Stromal cell of bone marrow (primary cell): ENCODE measurements at places on chromosomes 16 and 17.

GRCh38 chr16:57844416-57845030 lies 42.2 kb upstream of the KIFC3 start:
- DNase-seq = no peak

- DNase-seq = no peak
Observed at GRCh38 chr17:49461580-49461979, 33.5 kb upstream of the NGFR start.

- DNase-seq = no peak
Observed at GRCh38 chr16:82504836-82505235, 121.9 kb upstream of the CDH13 start.

DNA sequence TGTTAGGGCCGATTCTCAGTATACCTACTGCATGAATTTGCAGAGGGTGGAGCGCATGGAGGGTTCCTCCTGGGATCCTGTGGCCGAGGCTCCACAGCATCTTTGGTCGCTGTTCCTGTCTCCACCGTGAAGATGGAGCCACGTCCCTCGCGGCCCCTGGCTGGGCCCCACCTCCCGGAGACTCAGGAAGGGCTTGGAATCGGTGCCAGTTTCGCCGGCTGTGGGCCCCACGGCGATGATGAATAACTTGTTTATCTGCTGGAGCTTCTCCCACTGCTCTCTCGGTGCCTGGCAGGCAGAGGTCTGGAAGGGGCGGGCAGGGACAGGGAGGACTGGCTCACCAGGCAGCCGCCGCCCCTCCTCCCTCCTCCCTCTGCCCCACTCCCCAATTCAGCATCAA lies 8.1 kb downstream of the SLC5A11 start:
- peak; percentile 2 for DNase-seq

- no peak for DNase-seq
Observed at GRCh38 chr17:81052199-81052997, 17.4 kb downstream of the BAIAP2 start.

- no peak for DNase-seq
Observed at GRCh38 chr16:50384500-50385135, 15.8 kb upstream of the BRD7 start.

DNA sequence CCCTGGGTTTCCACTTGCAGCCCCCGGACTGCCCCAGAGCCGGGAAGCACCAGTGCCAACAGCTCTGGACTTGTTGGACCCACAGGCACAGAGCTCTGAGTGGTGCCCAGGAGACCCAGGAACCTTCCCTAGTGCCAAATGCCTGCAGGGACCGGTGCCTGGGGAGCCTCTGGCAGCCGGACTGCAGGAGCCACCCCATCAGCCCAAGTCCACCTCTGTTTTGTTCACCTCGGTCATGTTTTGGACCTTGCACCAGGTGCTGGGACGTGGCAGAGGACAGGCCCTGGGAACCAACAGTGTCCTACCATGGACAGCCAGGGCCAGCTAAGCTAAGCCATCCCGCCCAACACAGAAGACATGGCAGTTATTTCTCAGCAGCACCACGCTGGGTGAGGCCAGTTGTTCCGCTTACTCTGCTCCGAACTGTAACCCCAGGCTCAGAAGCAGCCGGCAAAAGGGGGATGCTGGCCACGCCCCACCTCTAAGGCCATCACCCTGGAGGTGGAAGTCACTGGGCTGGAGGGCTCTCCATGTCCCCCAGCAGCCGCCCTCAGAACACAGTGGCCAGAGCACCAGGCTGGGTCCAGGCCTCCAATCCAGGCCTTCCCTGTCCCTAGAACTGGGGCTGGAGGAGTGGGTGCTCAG lies 79.8 kb downstream of the AMFR start:
- no peak for DNase-seq

GRCh38 chr17:55688057-55688456 lies 34.6 kb downstream of the TMEM100 start:
- no peak for DNase-seq

- no peak for DNase-seq
Observed at GRCh38 chr17:63489291-63489690, 12.4 kb downstream of the ACE start.

GRCh38 chr17:58156839-58157803 lies 8.9 kb downstream of the OR4D1 start:
- DNase-seq = no peak

DNA sequence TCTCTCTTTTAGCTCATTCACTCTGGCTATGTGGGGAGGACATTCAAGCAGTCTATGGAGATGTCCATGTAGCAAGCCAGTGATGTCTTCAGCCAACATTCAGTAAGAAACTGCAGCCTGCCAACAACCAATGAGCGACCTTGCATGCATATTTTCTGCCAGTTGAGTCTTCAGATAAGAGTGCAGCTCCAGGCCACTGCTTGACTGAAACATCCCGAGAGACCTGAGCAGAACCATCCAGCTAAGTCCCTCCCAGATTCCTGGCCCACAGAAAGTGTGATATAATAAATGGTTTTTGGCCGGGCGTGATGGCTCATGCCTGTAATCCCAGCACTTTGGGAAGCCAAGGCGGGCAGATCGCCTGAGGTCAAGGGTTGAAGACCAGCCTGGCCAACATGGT lies 10.5 kb upstream of the C17orf58 start:
- DNase-seq = no peak

DNA sequence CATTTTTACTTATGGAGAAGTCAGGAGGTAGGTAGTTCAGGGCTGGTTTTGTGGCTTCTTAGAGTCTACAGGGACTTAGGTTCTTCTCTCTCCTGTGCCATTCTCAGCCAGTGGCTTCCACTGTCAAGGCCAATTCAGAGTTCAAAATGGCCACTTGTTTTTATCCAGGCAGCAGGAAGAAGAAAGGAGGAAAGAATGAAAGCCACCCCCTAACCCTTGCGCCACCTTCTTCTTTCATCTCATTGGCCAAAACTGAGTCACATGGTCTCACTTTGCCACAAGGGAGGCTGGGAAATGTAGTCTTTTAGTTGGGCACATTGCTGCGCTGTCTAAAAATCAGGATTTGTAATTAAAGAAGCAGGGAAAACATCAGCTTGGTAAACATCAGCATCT lies 60.8 kb upstream of the MED9 start:
- DNase-seq = peak; percentile 68

- no peak for DNase-seq
Observed at GRCh38 chr16:30009990-30010843, 610 bp downstream of the DOC2A start.

DNA sequence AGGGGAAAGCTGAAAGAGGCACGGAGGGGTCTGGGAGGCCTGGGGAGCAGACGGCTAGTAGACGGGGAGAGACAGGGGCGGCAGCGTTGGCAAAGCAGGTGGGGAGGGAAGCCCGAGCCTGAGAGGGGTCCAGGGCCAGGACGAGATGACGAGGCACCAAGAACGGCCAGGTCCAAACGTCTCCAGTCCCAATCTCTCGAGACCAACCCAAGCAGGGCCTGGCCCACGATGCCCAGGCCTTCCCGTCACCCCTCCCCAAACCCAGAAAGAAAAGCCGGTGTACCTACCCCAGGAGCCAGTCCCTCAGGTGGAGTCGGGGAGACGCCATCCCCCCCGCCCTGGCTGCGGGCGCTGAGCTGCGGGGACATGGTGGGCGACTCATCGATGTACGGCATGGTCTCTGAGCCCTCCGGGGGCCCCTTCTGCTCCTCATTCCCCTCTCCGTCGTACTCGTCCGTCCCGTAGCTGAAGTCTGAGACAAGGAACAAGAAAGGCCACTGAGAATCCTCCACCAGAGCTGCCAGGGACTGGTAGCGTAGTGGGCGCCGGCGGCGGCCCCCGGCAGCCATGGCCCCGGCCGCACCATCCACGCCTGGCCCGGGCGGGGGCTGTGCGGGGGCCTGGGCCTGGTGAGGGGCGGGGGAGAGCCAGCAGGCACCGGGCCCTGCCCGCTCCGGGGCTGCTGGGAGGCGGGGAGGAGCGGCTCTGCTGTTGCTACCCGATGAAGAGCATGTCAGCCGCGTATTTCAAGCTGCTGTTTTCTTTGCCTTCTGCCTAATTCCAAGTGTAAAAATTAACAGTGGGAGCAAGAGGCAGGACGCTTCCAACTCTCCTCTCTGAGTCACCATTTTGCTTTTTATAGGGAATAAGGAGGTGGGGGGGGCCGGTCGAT lies 54.6 kb downstream of the ABR start:
- no peak for DNase-seq

- DNase-seq = no peak
Observed at GRCh38 chr17:73371836-73372235, 60.0 kb upstream of the CDC42EP4 start.

- DNase-seq = peak; percentile 54
Observed at GRCh38 chr16:70433458-70434103, 5.3 kb downstream of the ST3GAL2 start.

- no peak for DNase-seq
Observed at GRCh38 chr16:59170099-59170712, 436.1 kb upstream of the GOT2 start.

- peak; percentile 18 for DNase-seq
Observed at GRCh38 chr16:24689128-24689527, 40.3 kb upstream of the TNRC6A start.

DNA sequence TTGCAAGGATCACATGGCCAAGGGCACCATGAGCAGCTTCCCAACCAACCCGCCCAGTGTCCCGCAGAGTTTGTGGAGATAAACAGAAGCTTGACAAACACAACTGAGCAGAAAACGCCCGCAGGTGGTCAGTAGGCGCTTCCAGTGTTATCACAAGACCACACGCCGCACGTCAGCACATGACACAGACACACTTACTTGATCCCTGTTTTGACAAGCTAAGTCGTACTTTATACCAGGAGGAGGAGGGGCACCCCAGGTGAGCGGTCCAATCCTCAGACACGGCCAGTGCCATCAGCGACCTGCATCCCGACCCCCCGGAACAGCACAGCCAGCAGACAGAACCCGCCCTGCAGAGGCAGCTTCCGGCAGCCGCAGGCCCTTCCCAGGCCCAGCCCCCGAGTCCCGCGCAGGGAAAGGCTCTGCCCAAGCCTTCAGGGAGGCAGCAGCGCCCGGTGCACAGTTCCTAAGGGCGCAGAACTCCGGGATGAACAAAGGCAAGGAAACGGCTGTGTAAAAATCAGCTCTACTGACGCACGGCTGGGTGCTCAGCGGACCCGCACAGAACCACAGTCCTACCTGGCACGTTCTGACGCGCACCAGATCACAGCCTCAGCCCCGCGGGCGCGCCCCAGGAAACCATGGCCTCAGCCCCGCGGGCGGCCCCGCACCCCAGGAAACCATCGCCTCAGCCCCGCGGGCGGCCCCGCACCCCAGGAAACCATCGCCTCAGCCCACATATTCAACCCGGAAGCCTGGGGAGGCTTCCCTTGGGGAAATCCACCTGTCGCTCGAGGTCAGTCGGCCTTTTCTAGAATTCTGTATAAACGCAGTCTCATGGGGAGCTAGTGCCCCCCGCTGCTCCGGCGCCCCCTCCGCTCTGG lies 27.8 kb downstream of the AXIN1 start:
- DNase-seq = no peak

DNA sequence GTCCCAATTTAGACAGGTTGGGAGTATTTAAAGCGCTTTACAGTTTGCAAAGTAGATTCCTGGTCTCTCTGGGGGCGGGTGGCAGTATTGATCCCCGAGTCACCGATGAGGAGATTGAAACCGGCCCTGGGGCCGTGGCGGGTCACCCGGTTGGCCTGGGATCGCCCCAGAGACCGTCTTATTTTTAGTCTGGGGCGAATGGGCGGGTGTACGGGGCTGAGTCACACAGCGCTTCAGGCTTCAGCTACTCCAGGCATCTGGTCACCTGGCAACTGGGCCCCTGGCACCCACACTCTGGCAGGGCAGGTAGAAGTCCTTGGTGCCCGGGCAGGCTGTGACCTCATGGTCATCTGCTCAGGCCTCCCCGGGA lies 669 bp downstream of the MIEF2 start:
- peak; percentile 18 for DNase-seq

- DNase-seq = no peak
Observed at GRCh38 chr17:41505809-41506767, 676 bp upstream of the KRT13 start.

DNA sequence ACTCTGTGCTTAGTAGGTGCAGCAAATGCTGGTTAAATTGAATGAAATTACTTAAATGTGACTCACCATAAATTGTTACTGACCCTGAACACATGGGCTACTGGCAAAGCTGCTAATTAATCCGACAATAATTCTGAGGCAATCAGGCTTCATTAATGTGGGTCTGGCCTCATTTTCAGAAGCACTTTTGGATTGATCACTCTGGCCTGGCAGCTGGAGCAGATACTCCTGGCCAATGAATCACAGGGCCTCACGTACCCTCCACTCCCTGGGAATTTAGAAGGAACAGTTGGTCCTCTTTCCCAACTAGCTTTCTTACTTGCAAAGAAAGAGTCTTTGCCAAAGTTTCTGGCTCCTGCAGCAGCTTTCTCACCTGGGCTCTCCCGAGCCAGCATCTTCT lies 162.0 kb upstream of the ZKSCAN2 start:
- DNase-seq = no peak

DNA sequence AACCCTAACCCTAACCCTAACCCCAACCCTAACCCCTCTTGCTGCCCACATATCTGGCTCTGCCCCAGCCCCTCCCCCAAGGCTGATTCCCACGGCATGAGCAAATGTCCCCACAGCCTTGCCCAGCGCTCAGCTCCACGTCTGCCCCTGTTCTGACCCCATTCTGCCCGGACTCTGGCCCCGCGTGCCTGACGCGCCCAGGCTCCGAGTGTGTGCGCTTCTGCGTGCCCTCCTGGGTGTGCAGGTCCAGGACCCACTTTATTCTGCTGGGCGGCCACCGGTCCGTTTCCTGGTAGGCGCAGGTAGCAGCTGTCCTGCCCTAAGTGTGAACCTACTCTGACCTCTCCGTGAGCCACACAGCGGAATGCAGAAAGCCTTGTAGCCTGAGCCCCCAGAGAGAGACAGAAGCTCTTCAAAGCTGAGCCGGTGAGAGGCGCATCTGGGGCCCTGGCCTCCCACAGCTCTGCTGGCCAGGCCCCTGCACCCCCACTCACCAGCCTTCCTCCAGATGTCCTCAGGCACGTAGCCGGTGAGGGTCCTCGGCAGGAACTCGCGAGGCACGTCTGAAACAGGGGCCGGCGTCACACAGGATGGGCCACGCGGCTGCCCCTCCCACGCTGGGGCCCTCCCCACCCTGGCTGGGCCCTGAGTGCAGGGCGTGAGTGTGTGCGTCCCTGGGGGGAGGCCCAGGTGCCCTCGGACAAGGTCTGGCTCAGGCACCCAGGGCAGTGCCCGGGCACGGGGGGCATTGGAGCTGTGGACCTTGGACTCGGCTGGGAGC lies 14.0 kb upstream of the PABPN1L start:
- DNase-seq = no peak

DNA sequence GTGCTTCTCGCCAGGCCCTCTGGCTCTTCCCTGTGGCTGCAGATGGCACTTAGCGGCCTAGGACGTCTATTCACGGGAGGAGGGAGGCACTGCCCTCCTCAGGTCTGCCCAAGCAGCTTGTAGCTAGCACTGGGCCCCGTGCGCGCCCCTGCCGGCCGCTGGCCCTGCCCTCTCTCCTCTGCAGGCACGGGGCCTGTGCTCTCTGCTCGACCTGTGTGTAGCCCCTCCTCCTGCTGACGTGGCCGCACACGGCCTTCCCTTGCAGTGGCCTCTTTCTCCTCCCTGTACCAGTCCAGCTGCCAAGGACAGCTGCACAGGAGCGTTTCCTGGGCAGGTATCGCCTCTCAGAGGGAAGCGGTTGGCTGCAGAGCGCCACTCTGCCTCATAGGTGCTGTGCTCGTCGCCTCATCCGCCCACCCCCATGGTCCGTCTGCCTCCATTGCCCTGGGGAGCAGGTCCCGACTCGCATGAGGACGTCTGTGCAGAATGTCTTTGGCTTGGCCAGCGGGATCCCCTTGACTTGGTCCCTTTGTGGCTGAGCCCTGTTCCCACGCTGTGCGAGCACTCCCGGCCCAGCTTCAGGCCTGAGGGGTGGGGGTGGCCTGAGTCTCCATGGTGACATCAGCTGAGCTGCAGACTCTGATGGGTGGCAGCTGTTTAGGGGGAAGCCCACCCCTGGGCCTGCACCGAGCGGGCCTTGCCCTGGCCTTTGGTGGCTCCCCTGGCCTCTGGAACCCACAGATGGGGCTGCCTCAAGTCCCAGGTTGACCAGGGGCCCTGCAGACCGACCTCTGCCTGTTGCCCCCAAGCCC lies 34.6 kb downstream of the TSC2 start:
- DNase-seq = no peak
